ENCODE measurements at places on chromosomes 7 and 10.
A peak's percentile ranks its signal among the peaks of the same experiment; 100 is the strongest.

DNA sequence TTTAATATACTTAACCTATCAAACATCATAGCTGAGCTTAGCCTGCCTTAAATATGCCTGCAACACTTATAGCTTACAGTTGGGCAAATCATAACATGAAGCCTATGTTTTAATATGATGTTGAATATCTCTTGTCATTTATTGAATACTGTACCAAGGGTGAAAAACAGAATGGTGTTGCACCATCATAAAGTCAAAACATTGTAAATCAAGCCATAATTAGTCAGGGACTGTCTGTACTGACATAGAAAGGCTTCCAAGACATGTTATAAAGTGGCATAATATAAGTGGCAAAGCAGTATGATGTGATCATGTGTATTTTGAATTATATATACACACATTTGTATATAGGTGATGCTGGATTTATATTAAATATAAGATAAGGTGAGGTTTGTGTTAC is 140.0 kb downstream of the ZEB1 start:
- no peak for DNase-seq

DNA sequence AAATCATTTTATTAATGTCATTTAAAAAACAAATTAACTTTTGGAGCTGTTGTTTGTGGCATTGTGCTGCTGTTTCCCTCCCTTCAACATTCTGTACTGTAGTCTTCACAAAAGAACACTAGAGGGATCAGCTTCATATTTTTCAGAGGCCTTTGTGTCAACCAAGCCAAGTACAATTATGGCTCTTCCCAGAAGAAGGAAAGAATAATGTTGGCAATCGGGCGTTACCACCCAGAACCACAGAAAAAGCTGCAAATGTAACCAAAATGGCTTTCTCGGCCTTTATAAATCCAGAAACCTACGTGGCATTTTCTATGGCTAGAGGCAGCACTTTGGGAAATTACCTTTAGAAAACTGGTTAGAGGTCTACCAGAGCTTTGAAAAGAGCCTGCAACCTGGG is 98.8 kb upstream of the COL1A2 start:
- DNase-seq, result peak; percentile 45

GRCh38 chr10:36057180-36057579 is 415.1 kb upstream of the FZD8 start:
- no peak for DNase-seq

DNA sequence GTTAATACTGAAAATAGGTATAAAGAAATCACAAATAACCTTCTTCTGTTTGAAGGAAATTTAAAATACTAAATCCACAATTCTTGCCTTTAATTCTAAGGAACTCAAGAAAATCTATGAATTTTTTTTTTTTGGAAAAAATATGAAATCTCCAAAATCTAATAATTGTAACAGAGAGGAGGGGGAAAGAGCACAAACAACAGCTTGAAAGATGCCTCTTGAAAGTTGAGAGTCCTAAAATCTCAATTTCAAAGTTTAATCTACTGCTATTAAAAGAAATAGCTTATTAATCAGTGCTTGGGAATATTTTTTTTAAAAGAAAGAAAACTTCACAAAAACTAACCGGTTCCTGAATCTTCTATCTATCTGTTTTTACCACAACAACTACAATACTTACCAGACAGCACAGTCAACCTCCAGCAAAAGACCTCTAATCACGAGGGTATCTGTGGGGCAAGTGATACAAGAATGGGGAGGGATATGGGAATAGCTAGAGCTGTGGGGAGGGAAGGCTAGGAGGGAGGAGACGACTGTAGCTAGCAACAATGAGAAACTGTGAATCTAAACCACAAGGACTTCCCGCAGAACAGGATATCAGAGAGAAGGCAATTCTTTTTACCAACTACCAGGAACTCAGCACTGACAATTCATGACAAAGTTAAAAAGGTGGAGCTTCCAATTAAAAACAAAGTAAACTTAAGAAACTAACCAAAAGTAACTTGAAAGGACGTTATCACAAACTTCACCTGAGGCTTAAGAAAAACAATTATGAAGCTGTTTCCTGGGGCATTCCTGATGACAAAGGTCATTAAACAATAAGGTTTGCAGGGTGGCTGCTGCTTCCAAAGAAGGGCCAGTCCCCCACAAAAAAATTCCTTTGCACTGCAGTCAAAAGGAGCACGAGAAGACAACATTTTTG is at the start of gene USP54:
TSS of gene USP54 (minus strand) at position 462 of the 919 bp plus-strand sequence. CDS start 15,684 bp downstream, outside the sequence.
- peak; percentile 46 for DNase-seq

GRCh38 chr10:71712572-71713134 is 6.9 kb downstream of the C10orf105 start:
- no peak for DNase-seq

GRCh38 chr10:17062009-17062408 is 67.6 kb downstream of the CUBN start:
- no peak for DNase-seq

GRCh38 chr10:31102421-31102820 is 70.8 kb upstream of the ZNF438 start:
- DNase-seq, result no peak
